NCI-H526 treated with DMSO at 0.1 percent for 48 hours (cell line): ENCODE measurements at places on chromosomes 2 and 18.

GRCh38 chr2:40434731-40435271 lies 17.1 kb downstream of the SLC8A1 start:
- DNase-seq, result no peak

DNA sequence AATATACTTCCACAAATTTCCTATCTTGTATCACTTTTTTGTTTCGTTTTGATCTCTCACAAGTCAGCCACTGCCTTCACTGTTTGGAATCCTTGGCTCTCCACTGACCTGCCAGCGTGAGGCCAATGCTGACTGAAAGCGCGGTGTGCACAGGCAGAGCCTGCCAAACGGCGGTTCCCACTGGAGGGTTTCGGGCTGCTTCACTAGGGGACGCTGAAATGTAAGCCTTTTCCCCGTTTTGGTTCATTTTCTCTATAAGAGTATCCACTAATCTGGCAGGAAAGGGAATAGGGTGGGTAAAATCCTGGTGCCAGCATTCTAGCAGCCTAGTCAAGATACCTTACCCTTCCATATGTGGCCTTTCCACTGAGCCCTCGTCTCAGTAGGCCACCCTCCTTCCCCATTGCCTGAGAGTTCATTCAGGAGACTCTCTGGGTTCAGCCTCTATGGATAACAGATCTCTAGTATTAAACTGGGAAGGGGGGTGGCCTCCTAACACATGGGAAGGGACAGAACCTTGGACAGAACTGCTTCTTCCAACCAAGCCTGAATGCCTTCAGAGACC lies 91.5 kb downstream of the DYM start:
- DNase-seq, result no peak

DNA sequence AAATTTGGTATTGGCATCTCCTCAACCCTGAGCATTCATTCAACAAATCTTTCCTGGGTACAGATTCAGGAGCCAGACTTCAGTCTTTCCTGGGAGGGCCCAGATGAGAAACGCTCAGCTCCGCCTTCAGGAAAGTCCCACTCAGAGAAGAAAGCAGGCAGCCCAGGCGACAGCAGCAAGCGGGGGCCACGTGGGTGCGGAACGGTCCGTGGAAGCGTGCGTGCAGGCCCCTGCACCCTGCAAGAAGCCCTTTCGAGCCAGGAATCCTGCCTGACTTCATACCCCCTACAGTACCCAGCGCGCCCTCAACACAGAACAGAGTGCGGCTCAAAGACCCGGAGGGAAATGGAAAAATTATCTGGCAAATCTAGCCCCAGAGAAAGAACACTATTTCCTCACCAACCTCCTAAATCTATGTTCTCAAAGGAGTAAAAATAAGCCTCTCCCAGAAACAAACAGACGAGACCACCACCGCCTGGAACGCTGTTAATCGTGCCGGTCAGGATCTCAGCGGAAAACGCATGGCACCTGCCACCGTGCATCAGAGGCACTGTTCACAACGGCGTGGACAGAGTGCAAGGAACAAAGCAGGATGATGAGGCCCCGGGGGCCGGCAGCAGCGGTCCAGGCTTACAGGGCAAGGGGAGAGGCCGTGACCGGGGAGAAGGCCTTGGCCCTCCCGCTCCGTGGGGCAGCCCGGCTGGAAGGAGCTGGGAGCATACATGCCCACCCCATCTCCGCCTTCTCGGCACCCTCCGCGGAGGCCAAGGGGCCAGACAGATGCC lies 318.3 kb downstream of the EIPR1 start:
- no peak for DNase-seq

- no peak for DNase-seq
Observed at GRCh38 chr2:232562515-232563151, 12.1 kb downstream of the EIF4E2 start.

DNA sequence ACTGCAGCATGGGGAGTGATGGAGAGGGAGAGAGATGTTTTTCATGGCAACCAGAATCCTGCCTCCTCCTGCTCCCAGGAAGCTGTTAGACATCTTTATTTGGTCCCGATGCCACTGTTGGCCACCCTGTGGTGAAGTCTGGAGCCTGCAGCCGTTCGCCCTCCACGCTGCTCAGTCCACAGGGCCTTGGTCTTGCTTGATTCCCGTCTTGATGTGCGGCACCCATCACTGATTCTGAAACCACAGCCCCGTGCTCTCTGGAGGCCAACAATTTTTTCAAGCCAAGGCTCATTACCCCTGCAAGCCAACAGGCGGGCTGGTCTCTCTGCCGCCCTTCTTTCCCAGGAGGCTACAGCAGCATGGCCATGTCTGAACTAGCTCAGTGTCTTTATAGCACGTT lies 24.5 kb downstream of the SIGLEC15 start:
- DNase-seq, result no peak

DNA sequence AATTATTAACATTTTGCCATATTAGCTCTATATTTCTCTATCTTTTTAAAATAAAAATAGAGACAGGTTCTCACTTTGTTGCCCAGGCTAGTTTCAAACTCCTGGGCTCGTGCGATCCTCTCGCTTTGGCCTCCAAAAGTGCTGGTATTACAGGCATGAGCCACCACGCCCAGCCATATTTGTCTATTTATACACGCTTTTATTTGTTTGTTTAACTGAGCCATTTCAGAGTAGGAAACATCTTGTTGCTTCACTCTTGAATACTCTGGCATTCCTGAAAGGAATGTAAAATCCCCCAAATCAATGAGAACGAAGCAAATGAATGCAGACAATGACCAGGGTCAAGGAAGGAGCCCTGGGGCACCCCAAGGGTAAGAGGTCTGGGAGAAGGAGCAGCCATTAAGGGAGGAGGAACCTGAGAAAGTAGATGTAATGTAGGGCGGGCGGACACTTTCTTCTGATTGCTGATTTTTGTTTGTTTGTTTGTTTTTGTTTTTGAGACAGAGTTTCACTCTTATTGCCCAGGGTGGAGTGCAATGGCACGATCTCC lies 31.7 kb upstream of the RAB1A start:
- no peak for DNase-seq

DNA sequence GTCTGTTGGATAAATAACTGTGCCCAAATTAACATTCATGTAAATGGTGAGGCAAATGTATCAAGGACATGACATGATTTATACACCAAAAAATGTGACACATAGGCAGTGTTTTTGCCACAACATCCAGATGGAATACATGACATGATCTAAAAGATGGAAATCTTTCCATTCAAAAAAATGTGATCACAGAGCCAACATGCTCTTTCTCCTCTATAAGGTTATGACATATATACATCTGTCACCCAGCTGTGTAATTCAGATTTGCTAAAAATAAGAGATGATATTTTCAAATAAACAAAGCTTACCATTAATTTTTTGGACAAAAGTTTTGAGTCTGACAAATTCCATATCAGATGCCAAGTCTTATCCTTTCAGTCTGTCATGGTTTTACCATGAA lies 95.5 kb upstream of the COL3A1 start:
- DNase-seq, result no peak

DNA sequence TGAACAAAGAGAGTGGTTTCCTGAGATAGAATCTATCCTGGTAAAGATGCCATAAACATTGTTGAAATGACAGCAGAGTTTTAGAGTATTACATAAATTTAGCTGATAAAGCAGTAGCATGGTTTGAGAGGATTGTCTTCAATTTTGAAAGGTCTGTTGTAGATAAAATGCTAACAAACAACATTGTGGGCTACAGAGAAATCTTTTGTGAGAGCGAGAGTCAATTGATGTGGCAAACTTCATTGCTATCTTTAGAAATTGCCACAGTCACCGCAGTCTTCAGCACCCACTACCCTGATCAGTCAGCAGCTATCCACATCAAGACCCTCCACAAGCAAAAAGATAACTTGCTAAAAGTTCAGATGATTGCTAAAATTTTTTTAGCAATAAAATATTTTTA lies 17.5 kb downstream of the VRK2 start:
- DNase-seq, result no peak

GRCh38 chr2:168138374-168138773 lies 109.0 kb downstream of the STK39 start:
- peak; percentile 57 for DNase-seq

DNA sequence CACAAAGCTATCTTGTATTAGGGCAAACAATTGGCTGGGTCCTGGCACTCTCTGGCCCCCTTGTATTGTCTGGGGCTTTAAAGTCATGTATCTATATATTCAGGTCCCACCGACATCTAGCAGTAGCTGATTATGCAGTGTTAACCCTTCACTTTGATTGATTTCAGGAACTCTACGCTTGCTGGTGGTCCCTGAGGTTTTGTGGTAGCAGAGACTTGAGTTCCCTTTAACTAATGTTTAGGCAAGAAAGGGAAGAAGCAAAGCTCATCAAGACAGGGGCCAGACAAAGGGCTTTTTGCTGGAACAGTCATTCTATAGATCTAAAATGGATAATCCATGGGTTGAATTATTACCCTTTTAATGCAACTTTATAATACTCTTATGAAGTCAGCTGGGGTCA lies 95.3 kb upstream of the EPB41L3 start:
- DNase-seq, result no peak

DNA sequence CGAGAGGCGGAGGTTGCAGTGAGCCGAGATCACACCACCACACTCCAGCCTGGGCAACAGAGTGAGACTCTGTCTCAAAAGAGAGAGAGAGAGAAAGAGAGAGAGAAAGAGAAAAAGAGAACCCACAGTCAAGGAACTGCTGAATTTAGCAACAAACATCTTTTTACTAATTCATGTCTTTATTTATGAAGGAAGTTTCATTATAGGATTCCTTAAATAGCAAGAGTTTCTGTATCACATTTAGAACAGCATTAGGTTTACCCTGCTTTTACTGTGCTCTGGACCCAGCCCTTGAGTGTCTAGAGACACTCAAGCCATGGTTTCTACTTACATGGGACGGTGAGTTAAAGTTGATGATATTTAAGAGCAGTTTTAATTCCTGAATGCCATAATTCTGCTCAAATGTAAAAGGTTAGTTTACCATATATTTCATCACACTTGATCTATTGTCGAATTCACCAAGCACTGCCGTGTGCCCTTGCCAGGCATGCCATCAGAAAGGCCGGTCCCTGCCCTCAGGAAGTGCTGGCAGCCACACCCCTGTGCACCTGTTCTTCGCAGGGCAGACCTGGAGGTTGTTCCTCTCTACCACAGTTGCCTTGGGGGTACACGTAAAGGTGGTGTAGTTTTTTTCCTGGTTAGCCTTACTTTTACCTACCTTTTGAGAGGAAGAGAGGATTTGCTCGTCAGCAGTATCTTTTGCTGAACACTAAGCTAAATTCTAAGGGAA lies 153.3 kb downstream of the LDLRAD4 start:
- no peak for DNase-seq

DNA sequence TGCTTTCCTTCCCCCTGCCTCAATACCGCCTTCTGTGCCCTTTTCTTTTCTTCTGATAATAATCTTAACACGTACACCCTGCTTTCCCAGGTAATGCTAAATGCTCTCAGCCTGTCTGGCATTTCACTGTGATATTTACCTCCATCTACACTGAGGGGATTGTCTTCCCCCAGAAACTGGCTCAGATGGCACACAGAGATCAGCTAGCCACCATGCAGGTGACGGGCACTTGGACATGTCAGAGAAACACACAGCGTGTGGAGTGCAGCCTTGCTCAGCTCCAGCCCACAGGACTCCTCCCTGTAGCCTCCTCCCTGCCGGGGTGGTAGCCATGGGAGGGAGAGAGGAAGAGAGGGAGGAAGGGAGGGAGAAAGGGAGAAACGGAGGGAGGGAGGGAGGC lies 131.2 kb downstream of the EIPR1 start:
- DNase-seq, result no peak

GRCh38 chr2:99727199-99727598 lies 237.4 kb upstream of the REV1 start:
- no peak for DNase-seq

- no peak for DNase-seq
Observed at GRCh38 chr18:48921305-48922225, 29.2 kb downstream of the SMAD7 start.

GRCh38 chr18:12726774-12727550 lies 24.1 kb downstream of the PSMG2 start:
- DNase-seq, result peak; percentile 15

GRCh38 chr2:154324601-154325000 lies 373.9 kb upstream of the KCNJ3 start:
- DNase-seq, result no peak

DNA sequence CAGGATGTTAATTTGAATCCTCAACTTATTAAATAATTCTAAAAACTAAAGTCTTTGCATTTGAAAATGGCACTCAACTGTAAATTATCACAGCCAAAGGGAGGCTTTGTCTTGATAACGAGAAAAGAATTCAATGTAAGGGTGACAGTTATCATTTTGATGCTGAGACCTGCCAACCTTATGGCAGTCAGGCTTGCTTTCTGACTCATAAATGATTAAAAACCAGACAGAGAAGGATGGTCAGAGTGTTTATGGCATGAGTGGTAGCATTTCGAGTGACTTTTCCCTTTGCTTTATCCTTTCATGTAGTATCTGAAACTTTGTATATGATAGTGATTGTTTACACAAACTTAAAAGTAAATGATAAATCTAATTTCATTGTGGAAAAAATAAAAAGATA lies 53.9 kb upstream of the EPC2 start:
- no peak for DNase-seq

DNA sequence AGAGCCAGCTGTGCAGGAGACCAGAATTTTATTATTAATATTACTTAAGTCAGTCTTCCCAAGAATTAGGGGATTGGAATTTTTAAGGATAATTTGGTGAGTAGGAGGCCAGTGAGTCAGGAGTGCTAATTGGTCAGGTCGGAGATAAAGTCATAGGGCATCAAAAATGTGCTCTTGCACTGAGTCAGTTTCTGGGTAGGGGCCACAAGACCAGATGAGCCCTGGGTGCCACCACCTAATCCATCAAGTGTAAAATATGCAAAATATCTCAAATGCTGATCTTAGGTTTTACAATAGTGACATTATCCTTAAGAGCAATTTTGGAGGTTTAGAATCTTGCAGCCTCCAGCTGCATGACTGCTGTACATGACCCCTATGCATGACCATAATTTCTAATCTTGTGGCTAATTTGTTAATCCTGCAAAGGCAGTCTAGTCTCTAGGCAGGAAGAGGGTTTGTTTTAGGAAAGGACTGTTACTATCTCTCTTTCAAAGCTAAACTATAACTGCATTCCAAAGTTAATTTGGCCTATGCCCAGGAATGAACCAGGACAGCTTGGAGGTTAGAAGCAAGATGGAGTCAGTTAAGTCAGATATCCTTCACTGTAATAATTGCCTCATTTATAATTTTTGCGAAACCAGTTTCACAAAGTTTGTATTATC lies 215.9 kb downstream of the RNF152 start:
- DNase-seq, result no peak

- no peak for DNase-seq
Observed at GRCh38 chr2:239355724-239356123, 45.1 kb downstream of the HDAC4 start.

GRCh38 chr2:57886161-57886786 lies 160.3 kb upstream of the VRK2 start:
- DNase-seq, result peak; percentile 97
